ENCODE measurements at places on chromosomes 1 and 21.

DNA sequence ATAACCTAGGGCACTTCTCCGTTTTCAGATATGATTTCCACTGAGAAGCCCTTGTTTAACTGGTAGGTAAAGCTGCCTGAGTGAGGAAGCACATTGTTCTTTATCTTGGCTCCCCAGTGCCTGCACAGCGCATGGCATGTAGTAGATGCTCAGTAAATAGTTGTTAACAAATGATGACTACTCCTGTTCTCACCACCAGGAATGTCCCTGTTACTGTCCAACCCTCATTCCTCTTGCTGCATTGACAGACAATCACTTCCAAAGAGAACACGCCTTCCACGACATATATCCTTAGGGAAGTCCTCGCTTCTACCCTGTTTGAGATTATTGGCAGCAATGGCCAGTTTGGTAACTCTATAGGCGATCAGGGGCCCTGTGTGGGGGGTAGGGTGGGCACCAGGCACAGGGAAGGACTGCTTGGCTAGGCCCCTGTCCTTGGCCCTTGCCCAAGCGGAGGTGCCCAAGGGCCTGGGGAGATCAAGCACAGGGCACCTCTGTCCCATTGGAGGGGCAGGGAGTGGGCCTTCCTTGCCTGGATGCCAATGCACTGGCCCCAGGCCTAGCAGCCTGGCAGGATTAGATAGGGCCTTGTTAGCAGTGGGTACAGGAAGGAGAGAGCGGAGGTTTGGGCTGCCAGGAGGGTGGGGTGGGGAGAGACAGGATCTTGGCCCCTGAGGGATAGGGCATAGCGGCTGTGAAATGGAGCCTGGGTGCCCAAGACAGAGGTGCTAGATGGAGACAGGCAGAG, 10.2 kb downstream of the NES start:
- peak; percentile 27 for DNase-seq

DNA sequence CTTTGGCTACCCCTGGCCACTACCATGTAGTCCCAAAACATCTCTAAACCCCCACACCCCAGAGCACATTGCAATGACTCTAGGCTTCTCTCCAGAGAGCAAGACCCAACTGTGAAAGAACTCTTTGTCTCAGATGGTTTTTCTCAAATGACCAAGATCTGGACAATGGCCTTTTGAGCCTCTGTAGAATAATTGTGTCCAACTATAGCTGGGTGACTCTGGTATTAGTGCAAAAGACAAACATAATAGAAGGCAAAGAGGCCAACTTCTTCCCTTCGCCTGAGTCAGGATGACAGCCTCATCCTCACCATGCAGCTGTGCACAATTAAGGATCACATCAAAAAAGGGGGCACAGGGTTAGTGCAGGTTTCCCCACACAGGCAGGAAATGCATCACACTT, 139.6 kb downstream of the BRINP2 start:
- DNase-seq, result no peak

DNA sequence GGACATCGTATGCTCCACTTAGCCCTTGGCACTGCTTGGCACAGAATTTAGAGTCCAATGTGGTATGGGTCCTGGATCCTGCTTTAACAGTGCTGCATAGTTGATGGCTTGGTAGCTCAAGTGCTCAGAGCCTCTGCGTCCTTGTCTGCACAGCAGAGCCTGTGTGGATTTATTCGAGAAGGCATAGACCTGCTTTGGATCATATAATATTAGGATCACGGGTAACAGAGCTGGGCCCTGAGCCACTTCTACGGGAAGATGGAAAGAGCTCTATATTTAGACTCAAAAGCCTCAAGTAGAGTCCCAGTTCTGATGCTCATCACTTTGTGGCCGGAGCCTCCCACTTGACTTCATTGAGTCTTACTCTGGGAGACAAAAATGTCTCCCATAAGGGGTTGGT, 164.4 kb upstream of the EDN2 start:
- no peak for DNase-seq

DNA sequence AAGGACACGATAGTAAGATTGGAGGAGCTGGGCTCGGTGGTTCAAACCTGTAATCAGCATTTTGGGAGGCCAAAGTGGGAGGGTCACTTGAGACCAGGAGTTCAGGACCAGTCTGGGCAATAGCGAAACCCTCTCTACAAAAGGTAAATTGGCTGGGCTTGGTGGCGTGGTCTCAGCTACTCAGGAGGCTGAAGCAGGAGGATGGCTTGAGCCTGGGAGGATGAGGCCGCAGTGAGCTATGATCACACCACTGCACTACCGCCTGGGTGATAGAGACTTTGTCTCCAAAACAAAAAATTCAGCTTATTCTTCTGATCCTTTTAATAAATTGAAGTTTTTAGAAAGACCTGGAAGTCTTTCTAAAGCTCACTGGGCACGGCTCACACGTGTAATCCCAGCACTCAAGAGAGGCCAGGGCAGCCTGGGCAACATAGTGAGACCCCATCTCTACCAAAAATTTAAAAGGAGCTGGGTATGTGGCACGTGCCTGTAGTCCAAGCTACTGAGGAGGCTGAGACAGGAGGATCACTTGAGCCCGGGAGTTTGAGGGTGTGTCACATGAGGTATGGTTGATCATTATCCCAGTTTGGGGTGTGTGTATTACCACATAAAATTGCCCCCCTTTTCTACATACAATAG, 15.3 kb downstream of the MASP2 start:
- DNase-seq, result no peak

GRCh38 chr1:47452426-47452825, 14.6 kb downstream of the FOXD2 start:
- DNase-seq, result no peak

DNA sequence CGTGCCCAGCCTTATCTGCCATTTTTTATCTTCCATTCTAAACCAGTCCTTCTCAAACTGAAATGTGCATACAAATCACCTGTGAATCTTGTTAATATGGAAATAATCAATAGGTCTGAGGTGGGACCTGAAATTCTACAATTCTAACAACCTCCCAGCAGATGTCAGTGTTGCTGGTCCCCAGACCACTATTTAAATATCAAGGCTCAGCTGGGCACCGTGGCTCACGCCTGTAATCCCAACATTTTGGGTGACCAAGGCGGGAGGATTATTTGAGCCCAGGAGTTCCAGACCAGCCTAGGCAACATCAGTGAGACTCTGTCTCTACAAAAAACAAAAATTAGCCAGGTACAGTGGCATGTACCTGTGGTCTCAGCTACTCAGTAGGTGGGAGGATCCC, 4.1 kb downstream of the UQCRHL start:
- DNase-seq, result no peak
